Ecto neural progenitor cell (in vitro differentiated cells): ENCODE measurements at places on chromosomes 2 and 18.

GRCh38 chr2:170314744-170315447 lies 136.9 kb downstream of the MYO3B start:
- no peak for DNase-seq

DNA sequence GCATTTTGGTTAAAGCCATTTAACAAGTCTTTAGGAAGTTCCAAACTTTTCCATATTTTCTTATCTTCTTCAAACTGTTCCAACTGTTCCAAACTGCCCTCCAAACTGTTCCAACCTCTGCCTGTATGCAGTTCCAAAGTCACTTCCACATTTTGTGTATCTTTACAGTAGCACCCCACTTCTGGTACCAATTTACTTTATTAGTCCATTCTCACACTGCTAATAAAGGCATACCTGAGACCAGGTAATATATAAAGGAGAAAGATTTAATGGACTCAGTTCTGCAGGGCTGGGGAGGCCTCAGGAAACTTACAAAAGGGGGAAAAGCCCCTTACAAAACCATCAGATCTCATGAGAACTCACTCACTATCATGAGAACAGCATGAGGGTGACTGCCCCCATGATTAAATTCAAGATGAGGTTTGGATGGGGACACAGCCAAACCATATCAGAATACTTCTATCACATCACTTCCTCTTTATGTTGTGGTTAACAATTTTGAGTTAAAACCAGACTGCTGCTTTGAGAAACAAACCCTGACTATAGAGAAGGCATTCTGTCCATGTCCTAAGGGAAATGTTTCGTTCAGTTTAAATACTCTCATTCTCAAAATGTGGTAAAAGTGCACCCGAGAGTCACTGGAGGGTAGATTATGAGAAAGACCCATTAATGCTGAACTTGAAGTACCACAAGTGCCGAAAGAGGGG lies 11.0 kb downstream of the IL18R1 start:
- no peak for DNase-seq

- DNase-seq = no peak
Observed at GRCh38 chr2:38935568-38936172, 46.0 kb downstream of the ARHGEF33 start.

DNA sequence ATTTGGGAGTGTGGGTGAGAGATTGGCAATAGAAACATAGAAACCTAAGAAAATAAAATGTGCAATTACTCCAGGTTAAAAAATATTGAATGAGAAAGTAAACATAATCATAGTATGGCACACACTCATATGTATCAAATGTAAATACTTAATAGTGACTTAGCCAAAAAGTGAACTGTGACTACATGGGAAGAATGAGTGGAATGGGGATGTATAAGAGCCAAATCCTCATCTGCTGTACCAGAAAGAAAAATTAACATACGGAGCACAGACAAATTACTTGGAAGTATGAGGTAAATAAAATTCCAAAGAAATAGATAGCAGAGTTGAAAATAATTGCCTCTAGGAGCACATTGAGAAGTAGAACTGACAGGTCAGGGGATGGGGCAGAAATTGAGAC lies 4.0 kb downstream of the FLACC1 start:
- DNase-seq = no peak

- no peak for DNase-seq
Observed at GRCh38 chr2:128684523-128684922, 365.9 kb upstream of the HS6ST1 start.

DNA sequence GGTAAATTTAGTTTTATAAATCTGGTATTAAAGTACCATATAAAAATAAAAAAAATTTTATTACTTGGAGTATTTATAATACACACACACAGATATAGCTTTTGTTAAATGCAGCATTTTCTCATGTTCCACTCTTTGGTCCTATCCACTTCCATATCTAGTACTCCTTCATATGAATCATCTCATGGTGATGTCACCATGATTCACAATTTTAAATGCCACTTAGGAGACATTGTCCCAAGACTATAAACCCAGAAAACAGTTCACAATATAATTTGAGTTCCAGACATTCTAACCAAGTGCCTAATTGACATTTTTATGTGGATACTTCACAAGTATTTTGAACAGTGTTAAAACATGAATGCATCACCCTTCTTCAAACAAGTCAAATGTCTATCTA lies 1398.3 kb downstream of the DSC3 start:
- DNase-seq = no peak

- peak; percentile 29 for DNase-seq
Observed at GRCh38 chr2:128474036-128474955, 155.6 kb upstream of the HS6ST1 start.

GRCh38 chr2:4077017-4077416 lies 373.6 kb downstream of the DCDC2C start:
- DNase-seq = no peak

- DNase-seq = peak; percentile 1
Observed at GRCh38 chr18:8752329-8752728, 47.0 kb downstream of the MTCL1 start.

DNA sequence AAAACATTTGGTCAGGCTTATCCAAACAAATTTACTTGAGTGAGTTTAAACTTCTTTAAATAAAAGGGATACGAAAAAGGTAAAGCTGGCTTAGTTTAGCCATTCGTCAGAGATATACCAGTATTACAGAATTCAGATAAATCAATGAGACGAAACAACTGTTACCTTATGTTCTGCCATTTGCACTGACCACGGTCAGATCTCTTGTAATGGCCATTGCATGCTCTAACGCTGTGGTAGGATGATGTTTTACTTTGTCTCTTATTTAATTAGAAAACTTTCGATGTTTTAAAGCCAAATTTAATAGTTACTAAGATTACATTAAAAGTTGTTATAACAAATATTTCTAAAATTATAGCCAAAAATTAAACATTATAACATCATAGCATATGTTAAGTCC lies 1.5 kb downstream of the C18orf54 start:
- DNase-seq = no peak

DNA sequence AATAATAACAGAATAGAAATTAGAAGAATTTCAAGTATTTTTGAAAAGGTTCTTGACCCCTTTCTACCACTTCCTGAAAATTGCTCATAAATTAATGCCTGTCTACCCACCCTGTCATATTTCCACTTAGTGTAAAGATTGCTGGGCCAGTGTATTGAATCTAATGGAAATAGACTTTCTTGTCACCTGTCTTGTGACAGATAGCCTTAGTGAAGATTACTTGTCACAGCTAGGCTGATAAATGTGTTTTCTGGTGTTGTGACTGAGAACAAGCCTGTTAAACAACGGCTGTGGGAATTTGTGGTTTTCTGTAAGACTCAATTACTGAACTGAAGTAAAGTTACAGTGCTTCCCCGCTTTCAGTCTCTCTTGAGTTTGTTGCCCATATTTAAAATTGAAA lies 37.0 kb downstream of the PIK3C3 start:
- DNase-seq = no peak

GRCh38 chr2:14982790-14983189 lies 350.3 kb downstream of the LRATD1 start:
- DNase-seq = no peak

GRCh38 chr2:109032229-109032820 lies 43.3 kb upstream of the EDAR start:
- no peak for DNase-seq

DNA sequence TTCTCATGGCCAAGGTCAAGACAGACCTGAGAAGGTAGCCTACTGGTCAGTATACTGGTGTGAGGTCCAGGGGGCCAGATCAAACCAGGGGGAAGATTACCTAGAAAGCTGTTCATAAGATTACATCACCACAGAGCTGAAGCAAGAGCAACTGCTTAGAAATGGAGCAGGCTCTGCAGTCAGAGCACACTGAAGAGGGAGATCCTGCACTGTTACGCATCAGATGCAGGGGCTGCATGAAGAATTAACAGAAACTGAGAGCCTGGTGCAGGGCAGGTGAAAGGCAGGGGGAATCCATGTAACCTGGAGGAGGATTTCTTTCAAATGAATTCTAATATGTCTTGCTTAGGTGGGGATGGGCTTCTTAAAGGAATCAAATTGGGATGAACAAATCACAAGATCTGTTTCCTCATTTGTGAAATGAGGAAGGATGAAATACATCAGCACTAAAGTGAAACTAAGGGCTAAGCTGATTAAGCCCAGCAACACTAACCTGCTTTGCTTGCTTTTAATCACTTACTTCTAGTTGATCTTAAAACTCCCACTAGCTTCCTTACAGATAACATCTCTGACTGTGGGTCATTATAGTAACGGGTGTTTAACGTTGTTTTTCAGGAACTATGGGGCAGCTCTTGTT lies 74.3 kb upstream of the ADAM23 start:
- no peak for DNase-seq

GRCh38 chr2:127640082-127641072 lies 5.6 kb upstream of the GPR17 start:
- no peak for DNase-seq

GRCh38 chr2:227805578-227805977 lies 8.1 kb upstream of the CCL20 start:
- no peak for DNase-seq

DNA sequence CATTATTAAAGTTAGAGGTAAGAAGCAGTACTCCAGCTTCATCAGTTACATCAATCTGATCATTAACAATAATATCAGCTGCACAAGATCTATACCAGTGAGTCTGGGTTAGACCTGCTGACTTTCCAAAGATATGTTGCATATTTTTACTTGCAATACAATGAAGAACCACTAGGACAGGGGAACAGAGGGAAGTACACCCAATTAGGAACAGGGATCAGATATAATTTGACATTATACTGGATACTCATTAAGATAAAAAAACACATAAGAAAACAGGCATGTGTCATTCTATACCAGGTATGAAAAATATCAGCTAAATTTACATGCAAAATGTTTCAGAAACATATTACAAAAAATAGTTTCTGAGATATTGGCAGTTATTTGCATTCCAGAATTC lies 995.1 kb upstream of the DDX18 start:
- no peak for DNase-seq

- no peak for DNase-seq
Observed at GRCh38 chr2:31205613-31206012, 11.7 kb downstream of the CAPN14 start.

DNA sequence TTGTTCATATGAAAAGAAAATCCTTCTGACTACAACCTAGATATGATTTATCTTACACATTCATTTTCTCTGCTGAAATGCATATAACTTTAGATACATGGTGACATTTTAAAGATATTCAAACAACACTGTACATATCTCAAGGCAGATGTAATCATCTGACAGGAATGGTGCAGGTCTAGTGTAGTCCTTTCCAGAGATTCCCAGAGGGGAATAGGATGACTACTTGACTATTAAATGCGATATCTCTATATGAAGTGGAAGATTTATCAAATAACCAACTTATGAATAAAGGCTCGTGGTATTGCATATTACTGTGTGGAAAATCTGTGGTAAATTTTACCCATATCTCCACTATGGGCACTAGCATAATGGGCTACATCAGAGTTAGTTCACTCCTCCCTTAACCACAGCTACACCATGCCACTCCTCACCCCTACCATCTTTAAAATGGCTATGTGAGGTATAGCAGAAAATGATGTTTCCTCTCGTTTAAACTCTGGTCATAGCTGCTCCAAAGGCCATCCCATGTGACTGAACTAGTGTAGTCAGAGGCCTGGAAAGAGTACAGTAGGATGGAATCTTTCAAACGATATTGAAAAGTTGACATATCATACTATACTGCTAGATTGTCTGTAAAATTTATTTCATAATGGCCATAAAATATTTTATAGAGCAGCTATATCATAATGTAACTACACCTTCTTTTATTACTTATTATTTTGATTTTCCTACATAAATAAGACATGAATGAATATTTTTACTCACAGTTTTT lies 9.1 kb upstream of the ITPRID2 start:
- DNase-seq = no peak
